Astrocyte of the hippocampus (primary cell): ENCODE measurements at places on chromosomes 2 and 18.

- no peak for DNase-seq
Measured at GRCh38 chr18:38868757-38869156, 1303.2 kb upstream of the CELF4 start.

- DNase-seq = no peak
Measured at GRCh38 chr2:147109291-147109690, 735.5 kb upstream of the ACVR2A start.

- DNase-seq = no peak
Measured at GRCh38 chr18:47882641-47883040, 47.8 kb downstream of the SMAD2 start.

- DNase-seq = no peak
Measured at GRCh38 chr18:22858121-22858520, 75.0 kb upstream of the RBBP8 start.

DNA sequence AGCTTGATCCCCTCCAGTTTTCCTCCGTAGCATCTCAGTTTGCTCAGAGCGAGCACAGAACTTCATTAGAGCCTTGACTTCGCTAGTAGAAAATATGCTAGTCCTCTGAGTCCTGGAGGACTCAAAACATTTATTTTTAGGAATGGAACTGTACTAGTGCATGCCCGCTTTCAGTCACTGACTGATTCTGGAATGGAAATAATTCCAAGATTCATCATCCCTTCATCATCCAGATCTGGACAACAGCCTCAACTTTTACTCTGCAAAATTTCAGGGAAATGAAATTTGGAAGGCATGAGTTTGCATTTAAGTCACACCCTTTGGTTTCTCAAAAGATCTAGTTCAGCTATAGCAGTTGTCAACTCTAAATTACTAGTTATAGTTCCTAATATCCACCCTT lies 304.6 kb downstream of the XIRP2 start:
- DNase-seq = peak; percentile 59

GRCh38 chr2:152171718-152172117 lies 3.8 kb downstream of the STAM2 start:
- DNase-seq = peak; percentile 45

DNA sequence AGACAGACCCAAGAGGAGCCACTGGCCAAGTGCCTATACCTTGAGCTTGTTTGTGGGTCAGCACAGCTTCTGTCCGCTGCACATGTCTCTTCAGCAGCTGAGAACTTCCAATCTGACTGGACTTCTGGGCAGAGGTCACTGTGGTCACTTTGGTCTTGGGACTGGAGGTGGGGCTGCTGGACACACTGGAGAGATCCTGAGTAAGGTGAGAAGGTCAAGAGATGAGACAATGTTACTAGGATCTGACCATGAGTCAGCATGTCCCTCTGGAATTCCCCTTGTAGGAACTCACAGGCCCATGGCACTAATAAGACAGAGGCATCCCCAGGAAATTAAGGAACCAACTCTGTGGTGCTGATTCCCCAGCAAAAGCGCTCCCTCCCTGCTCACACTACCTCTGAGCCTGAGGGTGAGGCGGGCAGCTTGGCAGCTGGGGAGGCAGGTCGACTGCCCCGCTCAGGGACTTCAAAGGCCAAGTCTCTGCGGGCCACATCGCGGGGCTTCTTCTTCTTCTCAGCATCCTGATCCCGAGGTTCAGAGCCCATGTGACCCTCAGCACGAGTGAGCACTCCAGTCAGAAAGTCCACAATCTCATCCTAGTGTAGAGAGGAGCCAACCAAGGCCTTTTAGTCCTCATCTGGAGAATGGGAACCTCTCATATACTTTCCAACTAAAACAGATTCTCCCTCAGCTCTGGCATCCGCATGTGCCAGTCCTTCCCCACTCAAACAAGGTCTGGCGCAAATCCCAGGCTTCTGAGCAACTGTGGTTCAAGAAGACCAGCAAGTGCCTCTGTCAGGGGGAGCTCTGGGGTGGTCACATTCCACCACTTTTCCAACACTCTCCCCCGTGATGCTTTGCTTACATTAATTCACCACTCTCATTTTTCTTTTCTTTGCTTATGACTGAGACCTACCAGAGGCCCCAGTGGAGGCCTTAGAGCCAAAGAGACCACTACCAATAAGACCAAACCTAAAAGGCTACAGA lies 29.4 kb downstream of the KANSL3 start:
- DNase-seq = peak; percentile 81

DNA sequence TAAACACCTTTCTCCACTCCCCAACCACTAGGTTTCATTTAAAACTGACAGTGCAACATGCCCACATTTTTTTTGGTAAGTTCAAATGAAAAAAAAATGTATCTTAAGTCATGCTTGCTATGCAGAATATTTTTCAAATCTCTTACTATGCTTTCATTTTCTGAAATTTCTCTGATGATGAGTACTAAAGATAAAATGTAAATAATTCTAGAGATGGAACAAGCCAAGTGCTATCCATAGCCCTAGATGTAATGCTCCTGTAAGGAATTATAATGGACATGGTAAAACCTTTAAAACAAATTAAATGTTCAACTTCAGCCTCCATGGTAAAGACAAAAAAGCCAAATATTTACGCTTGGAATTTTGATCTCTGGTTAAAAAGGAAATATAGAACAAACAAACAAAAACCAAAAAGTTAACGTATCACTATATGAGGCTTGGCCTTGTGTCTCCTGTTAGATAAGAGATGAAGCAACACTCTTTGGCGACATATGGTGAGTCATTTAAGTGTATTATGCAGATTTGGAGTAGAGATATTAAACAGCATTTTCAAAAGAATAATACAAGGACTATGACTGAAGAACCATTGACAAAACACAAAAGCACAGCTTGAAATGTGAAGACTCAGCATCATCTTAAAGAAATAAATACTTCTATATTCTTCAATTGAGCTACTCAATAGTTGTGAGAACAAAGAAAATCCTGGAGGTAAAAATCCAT lies 392.0 kb upstream of the LYPD1 start:
- no peak for DNase-seq

GRCh38 chr18:10130606-10131005 lies 216.8 kb downstream of the VAPA start:
- no peak for DNase-seq

GRCh38 chr2:232028631-232029030 lies 67.1 kb downstream of the DIS3L2 start:
- no peak for DNase-seq

- DNase-seq = no peak
Measured at GRCh38 chr2:3779496-3780049, 76.2 kb downstream of the DCDC2C start.

GRCh38 chr2:225814554-225814953 lies 415.0 kb downstream of the NYAP2 start:
- no peak for DNase-seq

GRCh38 chr2:105126336-105126735 lies 88.5 kb downstream of the MRPS9 start:
- no peak for DNase-seq

DNA sequence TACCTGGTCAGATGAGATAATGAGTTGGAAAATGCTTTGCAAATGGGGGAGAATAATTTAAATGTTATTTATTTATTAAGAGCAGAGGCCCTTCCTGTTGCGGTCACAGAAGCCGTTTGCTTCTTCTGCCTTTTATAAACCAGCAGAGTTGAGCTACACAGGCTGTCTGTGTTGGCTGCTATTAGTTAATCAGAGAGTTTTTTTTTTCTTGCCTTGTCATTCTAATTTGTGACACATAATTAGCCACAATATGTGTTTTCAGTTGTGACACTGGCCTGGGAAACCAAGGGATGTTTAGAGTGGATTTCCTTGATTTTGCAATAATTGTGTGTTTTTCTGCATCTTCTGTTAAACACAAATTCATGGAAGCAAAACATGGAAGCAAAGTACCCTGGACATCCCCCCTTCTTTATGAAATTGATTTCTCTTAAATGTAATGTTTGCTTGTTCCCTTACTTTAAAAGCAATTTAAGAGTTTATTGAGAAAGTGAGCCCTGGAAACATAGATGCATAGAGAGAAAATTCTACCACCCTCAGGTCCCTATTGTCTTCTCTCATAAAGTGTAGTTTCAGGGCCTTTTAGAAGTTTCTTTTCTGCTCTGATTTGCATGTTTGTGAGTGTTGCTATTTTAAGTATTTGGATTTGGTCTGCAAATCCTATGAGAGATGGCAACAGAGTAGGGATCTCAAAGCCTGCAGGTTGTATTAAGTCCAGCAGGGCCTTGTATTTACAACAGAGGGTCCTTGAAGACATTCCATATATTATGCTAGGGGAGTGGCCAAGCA lies 22.8 kb upstream of the IL37 start:
- DNase-seq = no peak

DNA sequence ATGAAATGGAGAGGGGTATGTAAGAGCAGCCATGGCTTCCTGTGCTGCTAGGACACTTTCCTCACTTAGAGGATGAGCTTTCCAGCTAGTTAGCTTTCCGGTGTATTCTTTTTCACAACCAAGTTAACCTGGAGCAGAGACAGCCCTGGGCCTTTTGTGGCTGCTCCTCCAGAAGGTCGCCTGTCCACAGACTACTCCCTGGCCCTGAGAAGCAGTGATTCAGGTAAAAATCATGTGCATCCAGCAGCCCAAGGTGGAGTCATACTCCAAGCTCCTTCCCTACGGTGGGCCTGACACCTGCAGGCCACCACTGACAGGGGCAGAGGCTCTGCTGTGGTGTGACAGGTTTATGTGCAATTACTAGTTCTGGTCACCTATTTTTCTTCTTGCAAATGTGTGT lies 187.2 kb downstream of the ANKRD30B start:
- DNase-seq = no peak

- no peak for DNase-seq
Measured at GRCh38 chr2:127911737-127912136, 26.0 kb upstream of the AMMECR1L start.

GRCh38 chr18:11324956-11325882 lies 175.8 kb upstream of the PIEZO2 start:
- DNase-seq = peak; percentile 80

- DNase-seq = no peak
Measured at GRCh38 chr2:226017537-226017936, 618.0 kb downstream of the NYAP2 start.

DNA sequence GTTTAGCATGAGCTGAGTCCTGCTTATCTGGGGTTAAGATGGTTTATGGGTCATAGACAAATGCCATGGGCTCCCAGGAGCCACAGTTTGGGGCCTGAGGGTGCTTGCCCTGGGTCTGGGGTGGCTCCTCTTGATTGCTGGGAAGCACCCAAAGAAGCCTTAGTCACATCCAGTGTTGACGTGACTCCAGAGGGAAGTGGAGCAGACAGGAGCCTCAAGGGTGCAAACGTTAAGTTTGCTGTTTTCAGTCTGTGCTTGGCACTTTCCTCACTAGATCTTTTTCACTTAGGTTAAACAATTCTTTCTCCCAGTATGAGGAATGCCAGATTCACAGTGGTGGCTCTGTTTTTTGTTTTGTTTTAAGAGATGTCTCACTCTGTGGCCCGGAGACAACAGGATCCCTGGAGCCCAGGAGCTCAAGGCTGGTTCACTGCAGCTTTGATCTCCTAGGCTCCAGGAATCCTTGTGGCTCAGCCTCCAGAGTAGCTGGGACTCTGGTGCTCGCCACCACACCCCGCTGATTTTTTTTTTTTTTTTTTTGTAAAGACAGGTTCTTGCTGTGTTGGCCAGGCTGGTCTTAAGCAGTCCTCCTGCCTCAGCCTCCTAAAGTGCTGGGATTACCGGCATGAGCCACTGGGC lies 251.3 kb downstream of the FAM210A start:
- no peak for DNase-seq

DNA sequence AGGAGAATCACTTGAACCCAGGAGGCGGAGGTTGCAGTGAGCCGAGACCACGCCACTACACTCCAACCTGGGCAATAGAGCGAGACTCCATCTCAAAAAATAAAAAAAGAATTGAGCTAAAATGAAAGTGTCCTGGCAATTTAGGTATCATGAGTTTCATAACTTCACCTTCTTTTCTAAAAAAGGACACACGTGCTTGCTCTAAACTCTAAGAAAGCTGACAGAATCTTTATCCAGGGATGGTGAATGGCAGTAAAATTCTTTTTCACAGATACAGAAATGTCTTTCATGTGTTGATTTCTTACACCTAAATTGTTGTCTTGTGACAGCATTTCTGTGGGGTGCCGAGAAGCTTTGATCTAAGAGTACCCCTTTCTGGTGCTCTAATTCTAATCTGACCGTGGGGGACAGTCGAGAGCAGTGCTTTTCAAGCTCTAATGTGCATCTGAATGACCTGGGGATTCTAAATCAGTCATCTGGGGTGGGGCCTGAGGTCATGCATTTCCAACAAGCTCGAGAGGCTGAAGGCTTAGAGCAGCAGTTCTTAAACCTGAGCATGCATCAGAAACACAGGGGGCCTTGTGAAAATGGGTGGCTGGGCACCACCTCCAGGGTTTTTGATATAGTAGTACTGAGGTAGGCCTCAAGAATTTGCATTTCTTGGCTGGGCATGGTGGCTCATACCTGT lies 42.1 kb upstream of the REL start:
- DNase-seq = no peak

DNA sequence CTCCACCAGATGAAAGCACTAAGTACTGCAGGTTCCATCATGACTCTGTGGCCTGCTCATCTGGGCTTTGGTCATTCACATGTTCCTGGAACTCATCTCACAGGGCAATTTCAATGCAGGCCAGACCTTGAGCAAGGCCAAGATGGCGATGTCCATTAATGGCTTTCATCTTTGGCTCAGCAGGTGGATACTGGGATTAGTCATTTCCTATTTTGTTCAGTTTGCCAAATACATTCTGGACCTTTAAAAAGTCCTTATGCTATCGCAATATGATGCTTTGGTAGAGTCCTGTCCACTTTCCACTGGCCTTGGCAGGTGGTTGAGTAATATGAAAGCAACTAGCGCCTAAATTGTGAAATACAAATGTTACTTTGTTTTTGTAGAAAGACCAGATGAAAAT lies 170.1 kb upstream of the REV1 start:
- DNase-seq = no peak

- DNase-seq = peak; percentile 58
Measured at GRCh38 chr2:101188683-101189405, 37.7 kb upstream of the TBC1D8 start.

- no peak for DNase-seq
Measured at GRCh38 chr2:201262718-201263117, 2.4 kb downstream of the CASP8 start.

DNA sequence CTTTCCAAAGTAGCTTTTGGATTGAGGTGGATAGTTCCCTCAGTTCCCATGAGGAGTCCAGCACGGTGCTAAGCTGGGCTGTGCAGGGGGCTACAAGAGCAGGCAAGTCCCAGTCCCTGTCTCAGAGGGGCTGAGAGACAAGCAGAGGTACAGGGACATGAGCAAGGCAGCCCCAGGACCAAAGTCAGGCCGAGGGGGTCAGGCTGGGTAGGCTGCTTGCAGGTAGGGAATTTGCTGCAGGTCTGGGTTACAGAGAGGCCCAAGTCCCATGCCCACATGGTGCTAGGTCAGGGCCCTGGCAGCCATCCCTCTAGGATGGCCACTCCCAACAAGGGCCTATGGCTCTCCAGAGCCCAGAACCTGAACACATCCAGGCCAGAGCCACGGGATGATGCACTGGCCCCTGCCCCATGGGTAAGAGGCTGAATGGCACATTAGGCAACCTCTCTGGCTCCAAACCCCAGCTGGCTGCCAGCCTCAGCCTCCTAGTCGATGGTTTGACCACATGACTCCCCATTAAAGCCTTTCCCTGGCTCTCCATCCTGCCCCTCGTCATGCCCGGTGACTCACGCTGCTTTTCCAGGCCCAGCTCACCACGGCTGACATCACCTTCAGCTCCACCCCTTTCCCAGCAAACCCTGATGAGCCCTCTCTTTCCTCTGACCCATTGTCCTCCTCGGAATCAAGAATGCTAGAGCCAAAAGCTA lies 83.7 kb downstream of the SDC1 start:
- DNase-seq = peak; percentile 95
